Panc1 (cell line): ENCODE measurements at places on chromosomes 7 and 10.

DNA sequence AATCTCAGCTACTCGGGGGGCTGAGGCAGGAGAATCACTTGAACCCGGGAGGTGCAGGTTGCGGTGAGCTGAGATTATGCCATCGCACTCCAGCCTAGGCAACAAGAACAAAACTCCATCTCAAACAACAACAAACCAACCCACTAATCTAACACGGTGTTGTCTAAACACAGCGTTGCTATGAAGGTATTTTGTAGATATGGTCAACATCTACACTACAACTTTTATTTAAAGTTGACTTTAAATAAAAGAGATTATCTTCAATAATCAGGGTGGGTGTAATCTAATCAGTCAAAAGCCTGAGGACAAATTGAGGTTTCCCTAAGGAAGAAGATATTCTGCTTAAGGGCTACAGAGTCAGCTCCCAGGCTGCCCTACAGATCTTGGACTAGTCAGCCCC, 24.2 kb downstream of the BAIAP2L1 start:
- H3K27ac ChIP-seq, result peak overlapping the region; percentile 8; the same call in 1 of the 2 replicates
- no peak overlapping the region for H3K4me3 ChIP-seq
- H3K4me1 ChIP-seq, result peaks cover 55% of the 10 kb centered on the region

GRCh38 chr7:116528008-116528789, 3.4 kb downstream of the CAV1 start:
- peaks cover 49% of the 10 kb centered on the region for H3K36me3 ChIP-seq
- peak overlapping the region; percentile 99 for H3K27ac ChIP-seq
- peaks cover 63% of the 10 kb centered on the region for H3K4me1 ChIP-seq
- no peak for DNase-seq

- no peaks in the 10 kb centered on the region for H3K27me3 ChIP-seq
- H3K27ac ChIP-seq, result 0 out of 2 replicates have a peak overlapping the region, but pooled peaks have one; percentile 10
- H3K4me3 ChIP-seq, result peak overlapping the region; percentile 33
- H3K4me1 ChIP-seq, result peaks cover 5% of the 10 kb centered on the region; the same call in 1 of the 2 replicates
Observed at GRCh38 chr10:132248455-132249225, 59.1 kb downstream of the STK32C start.

- H3K27me3 ChIP-seq, result peaks cover 54% of the 10 kb centered on the region
- DNase-seq, result no peak
- no peak overlapping the region for H3K27ac ChIP-seq
- H3K4me1 ChIP-seq, result peaks cover 8% of the 10 kb centered on the region
Observed at GRCh38 chr10:75294031-75294437, 58.3 kb upstream of the COMTD1 start.

GRCh38 chr7:141674702-141675101, 27.3 kb downstream of the DENND11 start:
- H3K4me3 ChIP-seq, result no peak overlapping the region
- no peaks in the 10 kb centered on the region for H3K4me1 ChIP-seq
- no peak for DNase-seq

DNA sequence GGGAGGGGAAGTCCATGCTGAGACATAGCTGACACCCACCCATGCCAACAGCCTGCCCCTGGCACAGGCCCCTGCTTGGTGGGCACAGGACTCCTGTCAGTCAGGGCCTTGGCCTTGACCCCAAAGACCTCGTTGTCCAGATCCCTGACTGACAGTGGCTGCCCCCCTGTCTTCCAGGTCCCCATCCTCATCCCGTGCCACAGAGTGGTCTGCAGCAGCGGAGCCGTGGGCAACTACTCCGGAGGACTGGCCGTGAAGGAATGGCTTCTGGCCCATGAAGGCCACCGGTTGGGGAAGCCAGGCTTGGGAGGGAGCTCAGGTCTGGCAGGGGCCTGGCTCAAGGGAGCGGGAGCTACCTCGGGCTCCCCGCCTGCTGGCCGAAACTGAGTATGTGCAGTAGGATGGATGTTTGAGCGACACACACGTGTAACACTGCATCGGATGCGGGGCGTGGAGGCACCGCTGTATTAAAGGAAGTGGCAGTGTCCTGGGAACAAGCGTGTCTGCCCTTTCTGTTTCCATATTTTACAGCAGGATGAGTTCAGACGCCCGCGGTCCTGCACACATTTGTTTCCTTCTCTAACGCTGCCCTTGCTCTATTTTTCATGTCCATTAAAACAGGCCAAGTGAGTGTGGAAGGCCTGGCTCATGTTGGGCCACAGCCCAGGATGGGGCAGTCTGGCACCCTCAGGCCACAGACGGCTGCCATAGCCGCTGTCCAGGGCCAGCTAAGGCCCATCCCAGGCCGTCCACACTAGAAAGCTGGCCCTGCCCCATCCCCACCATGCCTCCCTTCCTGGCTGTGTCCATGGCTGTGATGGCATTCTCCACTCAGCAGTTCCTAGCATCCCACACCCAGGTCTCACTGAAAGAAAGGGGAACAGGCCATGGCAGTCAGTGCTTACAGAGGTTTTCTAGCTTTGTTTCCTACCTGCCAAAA, 197.2 kb downstream of the EBF3 start:
- H3K4me1 ChIP-seq, result no peaks in the 10 kb centered on the region
- H3K27me3 ChIP-seq, result no peaks in the 10 kb centered on the region
- H3K4me3 ChIP-seq, result no peak overlapping the region
- no peak overlapping the region for H3K27ac ChIP-seq
- DNase-seq, result no peak

GRCh38 chr7:85074-85882, 107.1 kb upstream of the FAM20C start:
- DNase-seq, result no peak
- H3K36me3 ChIP-seq, result no peaks in the 10 kb centered on the region
- no peaks in the 10 kb centered on the region for H3K4me1 ChIP-seq
- H3K27me3 ChIP-seq, result no peaks in the 10 kb centered on the region; the same call in 1 of the 2 replicates

DNA sequence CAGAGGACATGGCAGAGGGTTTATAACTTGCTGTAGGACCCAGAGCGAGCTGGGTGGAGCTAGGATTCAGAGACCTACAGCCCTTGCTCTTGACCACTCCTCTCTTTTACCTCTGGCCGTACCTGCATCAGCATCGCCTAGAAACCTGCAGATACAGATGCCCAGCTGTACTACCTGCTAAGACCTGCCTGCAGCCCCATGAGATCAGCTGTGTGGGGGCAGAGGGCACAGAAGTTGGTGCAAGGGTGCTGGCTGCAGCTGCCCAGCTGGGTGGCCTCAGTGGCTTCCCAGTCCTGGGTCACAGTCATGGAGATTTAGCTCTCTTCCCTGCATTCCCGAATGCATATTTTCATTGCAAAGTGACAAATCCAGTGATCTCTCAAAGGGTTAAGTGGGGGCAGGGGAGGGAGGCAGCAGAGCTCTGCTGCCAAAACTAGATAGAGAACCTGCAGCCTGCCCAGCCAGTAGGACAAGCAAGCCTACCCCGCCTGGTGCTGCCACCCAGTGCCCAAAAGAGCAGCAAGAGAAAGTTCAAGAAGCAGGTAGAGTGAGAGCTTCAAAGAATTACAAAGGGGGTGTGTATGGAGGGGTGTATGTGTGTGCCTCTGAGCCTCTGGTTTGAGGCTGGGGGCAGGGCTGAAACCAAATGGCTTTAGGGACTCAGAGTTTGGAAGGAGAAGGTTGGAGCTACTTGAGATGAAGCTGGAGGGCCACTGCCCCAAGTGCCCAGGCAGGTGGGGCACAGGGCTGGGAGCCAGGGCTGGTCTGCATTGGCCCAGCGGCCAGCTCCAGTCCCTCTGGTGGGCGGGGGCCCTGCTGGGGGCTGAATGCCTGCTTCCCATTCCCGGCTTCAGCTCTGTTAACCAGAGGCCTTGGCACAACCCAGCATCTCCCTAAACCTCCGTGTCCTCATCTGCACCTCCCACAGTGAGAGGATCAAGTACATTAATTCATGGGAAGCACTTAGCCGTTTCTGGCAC, 6.9 kb downstream of the FAM241B start:
- H3K4me1 ChIP-seq, result no peaks in the 10 kb centered on the region
- no peak overlapping the region for H3K27ac ChIP-seq
- H3K27me3 ChIP-seq, result no peaks in the 10 kb centered on the region

GRCh38 chr7:106463851-106464611, 179.2 kb upstream of the NAMPT start:
- no peak for DNase-seq
- H3K36me3 ChIP-seq, result no peaks in the 10 kb centered on the region
- H3K4me1 ChIP-seq, result no peaks in the 10 kb centered on the region
- H3K4me3 ChIP-seq, result no peak overlapping the region

DNA sequence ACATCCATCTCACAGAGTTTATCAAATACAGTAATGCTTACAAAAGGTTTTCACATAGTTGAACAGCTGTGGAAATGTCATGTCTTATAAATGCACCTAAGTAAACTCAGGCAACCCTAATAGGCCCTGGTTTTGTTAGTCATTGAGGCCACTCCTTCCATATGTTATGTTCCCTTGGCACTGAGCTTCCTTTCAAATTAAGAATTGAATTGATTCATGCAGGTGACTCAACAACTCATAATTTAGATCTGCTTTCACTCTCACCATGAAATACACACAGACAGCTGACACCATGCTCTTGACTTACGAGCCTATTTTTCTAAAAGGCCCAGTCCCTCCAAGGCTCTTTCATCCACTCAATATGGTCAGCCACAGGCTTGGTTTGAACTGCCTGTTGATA, 476.9 kb downstream of the KCNMA1 start:
- H3K36me3 ChIP-seq, result no peaks in the 10 kb centered on the region
- H3K27ac ChIP-seq, result no peak overlapping the region
- no peak overlapping the region for H3K4me3 ChIP-seq
- peak; percentile 94 for DNase-seq

DNA sequence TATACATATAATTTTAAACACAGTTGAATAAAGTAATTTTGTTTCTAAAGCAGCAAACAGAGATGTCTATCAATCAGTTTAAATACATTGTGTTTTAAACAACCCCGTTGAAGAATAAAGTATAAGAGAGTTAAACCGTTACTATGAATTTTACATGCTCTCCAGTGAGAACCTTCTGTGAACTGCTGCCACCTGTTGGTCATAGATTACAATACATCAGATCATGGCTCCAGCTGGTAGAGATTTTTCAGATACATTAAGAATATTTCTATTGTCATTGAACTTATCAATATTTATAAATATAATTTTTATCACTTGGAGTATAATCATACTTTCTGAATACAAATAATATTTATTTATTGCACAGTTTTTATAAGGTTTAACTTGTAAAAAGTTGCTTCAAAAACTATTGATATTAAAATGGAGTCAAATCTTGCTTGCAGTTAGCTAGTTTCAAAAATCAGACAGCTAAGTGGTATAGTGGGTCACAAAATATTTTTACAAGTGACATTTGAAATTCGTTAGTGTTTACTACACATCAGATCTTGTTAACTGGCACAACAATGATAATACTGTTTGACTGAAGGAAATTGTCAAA, 561.2 kb upstream of the PHF14 start:
- no peaks in the 10 kb centered on the region for H3K27me3 ChIP-seq
- H3K36me3 ChIP-seq, result no peaks in the 10 kb centered on the region
- peak; percentile 15 for DNase-seq

- no peak for DNase-seq
- no peaks in the 10 kb centered on the region for H3K36me3 ChIP-seq
- H3K4me1 ChIP-seq, result no peaks in the 10 kb centered on the region
- H3K27me3 ChIP-seq, result no peaks in the 10 kb centered on the region
- H3K4me3 ChIP-seq, result no peak overlapping the region
- H3K27ac ChIP-seq, result no peak overlapping the region
Observed at GRCh38 chr10:108894402-108895301, 1028.7 kb downstream of the XPNPEP1 start.

GRCh38 chr7:28630350-28630749, 218.0 kb downstream of the CREB5 start:
- H3K27ac ChIP-seq, result no peak overlapping the region
- H3K4me1 ChIP-seq, result no peaks in the 10 kb centered on the region
- no peak for DNase-seq
- no peaks in the 10 kb centered on the region for H3K36me3 ChIP-seq
- peaks cover 8% of the 10 kb centered on the region; the same call in 1 of the 2 replicates for H3K27me3 ChIP-seq
- no peak overlapping the region for H3K4me3 ChIP-seq

DNA sequence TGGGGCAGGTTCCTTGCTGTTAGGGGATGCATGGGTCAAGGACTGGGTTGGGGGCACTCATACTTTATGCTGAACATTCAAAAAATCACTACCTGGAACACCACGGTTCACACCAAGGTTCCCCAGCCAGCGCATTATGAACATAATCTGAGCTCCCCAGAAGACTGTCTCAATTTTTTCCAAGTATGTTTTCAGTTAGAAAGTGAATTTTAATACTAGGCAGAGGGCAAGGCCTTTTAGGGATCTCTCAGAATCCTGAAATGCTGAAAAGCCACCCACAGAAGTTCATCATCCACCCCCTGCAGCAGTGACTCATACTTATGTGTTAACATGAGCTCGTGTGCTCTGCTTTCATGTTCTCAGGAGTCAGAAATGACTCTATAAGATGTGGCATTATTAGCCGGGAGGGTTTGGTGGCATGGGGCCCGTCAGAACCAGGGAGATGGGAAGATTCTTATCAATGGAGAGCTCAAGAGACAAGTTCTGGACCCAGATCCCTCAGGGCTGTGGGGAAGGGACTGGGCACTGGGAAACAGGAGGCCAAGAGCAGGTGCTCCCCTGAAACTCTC, 185.2 kb upstream of the ITGB1 start:
- DNase-seq, result no peak
- no peak overlapping the region for H3K4me3 ChIP-seq
- H3K4me1 ChIP-seq, result no peaks in the 10 kb centered on the region; the same call in 1 of the 2 replicates
- H3K36me3 ChIP-seq, result no peaks in the 10 kb centered on the region
- no peaks in the 10 kb centered on the region for H3K27me3 ChIP-seq

GRCh38 chr7:76318488-76319353, 16.2 kb downstream of the HSPB1 start:
- peak overlapping the region; percentile 90 for H3K27ac ChIP-seq
- H3K36me3 ChIP-seq, result no peaks in the 10 kb centered on the region
- DNase-seq, result no peak

DNA sequence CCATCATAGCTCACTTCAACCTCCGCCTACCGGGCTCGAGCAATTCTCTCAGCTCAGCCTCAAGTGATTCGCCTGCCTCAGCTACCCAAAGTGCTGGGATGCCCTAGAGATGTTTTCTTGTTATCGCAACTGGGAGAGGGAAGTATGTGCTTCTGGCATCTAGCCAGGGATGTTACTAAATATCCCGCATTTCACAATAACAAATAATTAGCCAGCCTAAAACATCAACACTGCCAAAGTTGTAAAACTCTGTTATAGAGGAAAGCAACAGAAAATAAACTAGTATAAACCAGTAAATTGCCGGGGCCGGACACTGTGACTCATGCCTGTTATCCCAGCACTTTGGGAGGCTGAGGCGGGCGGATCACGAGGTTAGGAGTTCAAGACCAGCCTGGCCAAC, 7.2 kb downstream of the INA start:
- no peaks in the 10 kb centered on the region for H3K36me3 ChIP-seq
- no peak for DNase-seq
- no peak overlapping the region for H3K4me3 ChIP-seq
- H3K27me3 ChIP-seq, result peaks cover 21% of the 10 kb centered on the region
- H3K4me1 ChIP-seq, result 0 out of 2 replicates have a peak, but pooled peaks cover 3% of the 10 kb centered on the region
- H3K27ac ChIP-seq, result no peak overlapping the region

DNA sequence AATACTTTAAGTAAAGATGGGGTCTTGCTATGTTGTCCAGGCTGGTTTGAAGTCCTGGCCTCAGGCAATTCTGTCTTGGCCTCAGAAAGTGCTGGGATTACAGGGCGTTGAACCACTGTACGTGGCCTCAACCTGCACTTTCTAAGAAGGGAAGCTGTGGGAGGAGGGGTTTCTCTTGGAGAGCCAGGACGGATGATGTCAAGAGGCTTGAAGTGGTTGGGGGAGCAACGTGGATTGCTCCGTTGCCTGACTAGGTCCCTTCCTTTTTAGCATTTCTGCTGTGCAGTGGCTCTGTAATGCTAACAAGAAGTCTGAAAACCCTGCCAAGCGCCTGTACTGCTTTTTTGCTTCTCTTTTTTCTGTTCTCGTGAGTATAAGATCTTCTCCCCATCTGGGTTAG, 7.2 kb downstream of the BUD23 start:
- no peak overlapping the region for H3K4me3 ChIP-seq
- H3K4me1 ChIP-seq, result no peaks in the 10 kb centered on the region
- no peak overlapping the region for H3K27ac ChIP-seq
- H3K27me3 ChIP-seq, result no peaks in the 10 kb centered on the region
- no peak for DNase-seq
